Astrocyte of the spinal cord (primary cell): ENCODE measurements at places on chromosomes 16 and 17.

DNA sequence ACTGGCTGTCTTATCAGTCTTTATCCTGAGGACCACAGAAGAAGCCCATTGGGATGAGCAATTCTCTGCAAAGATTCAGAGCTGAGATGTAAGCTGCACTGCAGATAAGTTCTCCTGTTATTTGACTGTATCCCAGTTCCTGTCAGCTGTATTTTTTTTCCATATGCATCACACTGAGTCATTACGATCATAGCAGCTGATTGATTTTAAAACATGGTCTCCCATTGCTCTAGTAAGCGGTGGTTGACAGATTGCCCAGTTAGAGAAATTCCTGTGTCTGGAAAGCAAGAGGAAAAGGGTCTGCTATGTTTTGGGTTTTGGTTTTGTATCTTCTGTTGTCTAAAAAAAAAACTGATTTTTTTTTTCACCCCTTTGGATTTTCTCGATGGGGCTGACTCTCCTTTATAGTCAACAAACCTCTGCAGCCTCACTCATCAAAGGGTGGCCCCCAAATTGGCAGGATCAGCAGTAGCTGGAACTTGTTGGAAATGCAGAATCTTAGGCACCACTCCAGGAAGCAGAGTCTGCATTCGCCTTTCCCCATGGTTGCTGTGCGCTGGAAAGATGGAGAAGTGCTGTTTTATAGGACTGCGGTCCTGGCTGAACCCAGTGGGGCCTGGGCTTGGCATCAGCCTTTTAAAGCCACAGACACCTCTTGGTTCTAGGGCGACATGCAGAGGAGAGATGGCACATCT is 220.1 kb upstream of the MPHOSPH6 start:
- no peak for DNase-seq

- DNase-seq, result peak; percentile 97
These were observed 155.7 kb downstream of the SOCS1 start for GRCh38 chr16:11100239-11100750.

DNA sequence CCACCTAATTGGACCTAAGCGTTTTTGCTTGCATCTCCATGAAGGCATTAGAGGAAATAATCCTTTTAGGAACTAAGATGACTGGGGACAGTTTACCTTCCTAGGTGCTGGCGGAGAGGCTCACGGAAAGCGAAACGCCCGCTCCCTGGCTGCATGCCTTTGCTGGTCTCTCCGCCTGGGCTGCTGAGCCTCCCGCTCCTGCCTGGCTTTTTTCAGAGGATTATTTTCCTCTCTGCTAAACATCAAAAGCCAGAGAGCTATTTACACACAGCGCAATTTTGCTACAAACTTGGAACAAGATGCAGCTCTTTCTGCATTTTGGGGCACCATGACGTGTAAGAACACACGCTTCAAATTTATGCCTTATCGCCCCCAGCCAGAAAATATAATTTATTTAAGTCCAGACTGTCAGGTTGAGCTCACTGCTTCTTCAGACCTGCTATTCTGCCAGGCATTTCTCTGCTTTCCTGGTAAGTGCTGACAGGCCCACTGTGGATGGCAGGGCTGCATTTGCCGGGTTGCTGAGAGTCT is 124.4 kb downstream of the SPACA3 start:
- no peak for DNase-seq

DNA sequence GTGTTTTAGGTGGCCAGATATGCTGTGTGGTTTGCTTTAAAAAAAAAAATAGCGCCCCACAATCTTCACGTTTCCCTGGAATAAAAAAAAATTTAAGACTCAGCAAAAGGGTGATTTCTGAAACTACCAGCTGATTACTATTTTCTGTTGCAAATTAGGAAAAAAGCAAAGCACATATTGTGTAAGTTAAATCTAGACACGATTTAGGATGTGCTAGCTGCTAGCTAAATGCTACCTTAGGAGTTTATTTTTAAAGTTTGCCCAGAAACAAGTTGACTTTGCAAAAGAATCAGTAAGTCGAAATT is 944 bp upstream of the MARF1 start:
- DNase-seq, result peak; percentile 10

DNA sequence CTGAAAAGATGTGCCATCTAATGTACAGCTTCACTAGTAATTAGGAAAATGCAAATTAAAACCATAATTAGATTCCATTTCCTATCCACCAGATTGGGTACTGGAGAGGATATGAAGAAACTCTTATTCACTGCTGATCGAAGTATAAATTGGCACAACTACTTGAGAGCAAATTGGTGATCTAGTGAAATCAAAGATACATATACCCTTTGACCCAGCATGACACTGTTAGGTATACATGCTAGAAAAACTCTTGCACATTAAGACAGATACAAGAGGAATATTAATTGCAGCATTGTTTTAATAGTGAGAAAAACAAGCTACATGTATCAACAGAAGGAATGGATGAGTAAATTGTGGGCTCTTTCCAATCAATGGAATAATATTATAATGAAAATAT is 48.8 kb downstream of the BRIP1 start:
- no peak for DNase-seq

DNA sequence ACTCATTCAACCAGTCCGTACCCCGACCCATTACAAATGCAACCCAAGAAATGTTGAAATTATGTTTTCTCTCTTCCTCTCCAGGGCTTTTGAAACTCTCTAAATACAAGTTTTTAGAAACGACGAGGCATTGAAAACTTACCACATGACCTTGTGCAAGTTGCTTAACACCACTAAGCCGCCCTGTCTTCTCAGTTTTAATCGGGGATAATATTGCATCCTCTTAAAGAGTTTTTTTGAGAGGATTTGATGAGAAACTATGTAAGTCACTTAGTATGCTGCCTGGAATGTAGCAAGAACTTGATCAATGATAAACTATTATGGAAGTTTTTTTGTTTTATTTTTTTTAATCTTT is 149.0 kb upstream of the FAM20A start:
- DNase-seq, result no peak

- peak; percentile 22 for DNase-seq
These were observed 22.5 kb downstream of the DNAI2 start for GRCh38 chr17:74296548-74296936.

GRCh38 chr16:81752225-81752875 is 26.7 kb upstream of the PLCG2 start:
- DNase-seq, result no peak

- DNase-seq, result no peak
These were observed 387.1 kb downstream of the XYLT1 start for GRCh38 chr16:17083628-17084027.

GRCh38 chr16:27228621-27229501 is 25.5 kb downstream of the KDM8 start:
- DNase-seq, result no peak

DNA sequence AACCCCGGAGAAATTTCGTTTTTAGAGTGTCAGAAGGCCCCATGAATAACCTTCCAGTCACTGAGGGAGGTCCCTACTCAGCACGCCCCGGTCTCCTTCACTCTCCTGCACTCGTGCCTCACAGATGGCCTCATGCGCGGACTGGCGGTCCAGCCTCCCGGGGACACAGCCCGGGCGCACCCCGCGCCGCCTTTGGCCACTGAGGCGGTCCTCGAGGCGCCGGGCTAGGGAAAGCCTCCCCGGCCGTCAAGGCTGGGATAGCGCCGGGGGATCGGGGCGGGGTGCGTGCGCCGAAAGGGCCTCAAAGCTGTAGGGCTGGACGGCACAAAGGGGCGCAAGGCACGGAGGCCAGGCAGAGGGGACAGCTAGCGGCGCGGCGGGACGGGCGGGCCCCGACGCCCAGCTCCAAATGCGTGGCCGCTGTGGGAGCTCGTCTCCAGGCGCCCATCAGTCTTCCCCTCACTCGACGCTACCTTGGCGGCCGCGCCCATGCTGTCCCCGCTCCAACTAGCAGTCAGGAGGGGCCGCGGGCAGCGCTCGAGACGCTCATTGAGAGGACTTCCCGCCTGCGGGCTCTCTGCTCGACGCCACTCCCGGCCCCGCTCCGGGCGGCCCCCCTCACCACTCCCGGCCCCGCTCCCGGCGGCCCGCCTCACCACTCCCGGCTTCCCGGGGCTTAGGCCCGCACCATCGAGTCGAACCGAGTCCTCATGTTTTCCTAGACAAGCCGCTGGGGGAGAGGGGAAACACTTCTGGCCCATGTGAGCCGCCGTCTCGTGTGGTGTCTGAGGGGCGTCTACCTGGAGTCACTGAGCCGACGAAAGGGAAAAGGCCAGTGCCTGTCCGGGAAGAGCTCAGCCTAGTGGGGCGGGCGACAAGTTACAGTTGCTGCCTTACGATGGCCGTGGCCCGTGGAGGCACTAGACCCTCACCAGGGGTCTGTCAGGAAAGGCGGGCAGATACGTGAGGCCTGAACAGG is at the start of gene USP6:
USP6 (plus strand) TSS at position 360 of the 979 bp plus-strand sequence. CDS start 14,336 bp downstream, outside the sequence.
- no peak for DNase-seq

DNA sequence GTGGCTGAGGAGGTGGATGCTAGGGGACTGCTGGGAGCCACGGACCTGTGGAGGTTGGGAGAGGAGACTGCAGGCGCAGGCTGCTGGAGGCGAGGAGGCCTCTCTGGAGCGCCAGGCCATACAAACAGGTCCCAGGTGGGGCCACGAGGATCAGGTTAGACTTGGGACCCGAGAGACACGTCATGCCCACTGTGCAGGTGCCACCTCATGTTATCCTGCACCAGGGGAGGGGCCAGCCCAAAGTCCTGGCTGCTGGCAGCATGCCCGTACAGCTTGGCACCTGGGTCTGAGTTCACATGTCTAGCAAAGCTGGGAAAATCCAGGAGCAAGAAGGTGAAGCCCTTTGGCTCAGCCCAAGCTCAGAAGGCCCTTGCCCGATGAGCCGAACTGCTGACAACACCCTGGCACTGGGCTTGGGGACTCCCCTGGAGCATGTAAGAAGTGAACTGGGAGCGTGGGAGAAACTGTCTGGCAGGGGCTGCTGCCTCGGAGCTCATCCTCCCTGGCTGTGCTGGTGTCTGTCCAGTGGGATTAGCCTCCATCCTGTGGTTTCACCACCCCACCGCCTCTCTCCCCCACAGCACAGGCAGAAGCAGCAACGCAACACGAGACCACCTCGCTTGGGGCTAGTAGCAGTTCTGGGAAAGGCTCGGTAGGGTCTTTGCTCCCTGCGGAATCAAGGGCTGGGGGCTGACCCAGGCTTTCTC is 5.3 kb downstream of the ARHGDIA start:
- DNase-seq, result no peak

DNA sequence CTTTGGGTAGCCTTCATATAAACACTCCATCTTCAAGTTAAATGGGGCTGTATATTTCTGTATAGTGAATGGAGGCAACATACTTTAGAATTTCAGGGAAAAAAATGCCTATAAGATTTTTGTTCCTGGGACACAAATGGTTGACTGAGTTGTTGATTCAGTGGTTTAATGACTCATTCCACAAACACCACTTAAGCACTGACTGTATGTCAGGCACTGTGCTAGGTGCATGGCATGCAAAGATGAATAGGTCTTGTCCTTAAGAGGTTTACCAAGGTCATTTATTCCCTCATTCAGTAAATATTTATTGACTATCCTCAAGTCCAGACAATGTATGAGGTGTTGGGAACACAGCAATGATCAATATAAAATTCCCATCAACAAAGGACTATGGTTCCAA is 417.1 kb downstream of the CA10 start:
- no peak for DNase-seq

DNA sequence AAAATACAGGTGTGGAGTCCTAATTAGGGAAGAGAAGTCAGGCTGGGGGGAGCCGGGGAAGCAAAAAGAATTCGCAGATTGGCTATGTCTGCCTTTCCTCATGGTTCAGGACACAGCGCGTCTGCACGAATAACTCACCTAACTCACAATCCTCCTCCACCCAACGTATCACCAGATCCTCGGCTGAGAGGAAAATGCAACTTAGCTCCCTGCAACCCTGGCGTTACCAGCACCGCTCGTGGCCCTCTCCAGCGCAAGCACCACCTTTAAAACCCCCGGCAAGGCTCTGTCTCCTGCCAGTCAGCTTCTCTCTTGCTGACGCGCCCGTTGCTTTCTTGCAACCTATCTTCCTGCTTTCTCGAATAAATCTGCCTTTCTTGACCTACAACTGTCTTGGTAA is 49.8 kb upstream of the METRNL start:
- no peak for DNase-seq

GRCh38 chr17:32335687-32336086 is 6.3 kb downstream of the C17orf75 start:
- DNase-seq, result peak; percentile 70

DNA sequence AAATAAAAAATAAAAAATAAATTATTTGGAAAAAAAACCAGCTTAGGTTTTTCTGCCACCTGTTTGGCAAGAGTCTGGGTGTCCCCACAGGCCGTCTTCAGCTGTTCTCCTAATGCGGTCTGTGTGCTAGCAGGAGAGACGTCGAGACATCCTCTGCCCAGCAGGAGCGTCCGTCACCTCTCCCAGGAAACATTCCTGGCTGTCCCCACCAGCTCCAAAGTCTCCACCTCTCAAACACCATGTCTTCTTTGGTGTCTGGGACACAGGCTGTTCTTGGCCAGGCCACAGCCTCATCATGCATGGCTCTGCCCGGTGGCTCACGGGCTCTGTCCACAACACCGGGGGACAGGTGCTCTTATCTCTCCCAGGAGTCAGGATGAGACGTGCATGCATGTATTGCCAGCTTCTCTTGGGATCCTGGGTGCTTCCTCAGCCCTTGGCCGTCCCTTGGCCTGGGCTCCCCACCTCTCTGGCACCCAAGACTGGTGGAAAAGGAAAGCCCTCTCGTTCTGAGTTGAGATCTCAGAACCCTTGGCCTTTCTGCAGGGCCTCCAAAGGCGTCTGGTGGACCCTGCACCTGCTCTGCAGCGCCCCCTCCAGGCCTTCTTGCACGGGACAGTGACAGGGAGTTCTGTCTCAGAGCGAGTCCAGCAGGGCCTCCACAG is 84.9 kb upstream of the CBX4 start:
- no peak for DNase-seq

DNA sequence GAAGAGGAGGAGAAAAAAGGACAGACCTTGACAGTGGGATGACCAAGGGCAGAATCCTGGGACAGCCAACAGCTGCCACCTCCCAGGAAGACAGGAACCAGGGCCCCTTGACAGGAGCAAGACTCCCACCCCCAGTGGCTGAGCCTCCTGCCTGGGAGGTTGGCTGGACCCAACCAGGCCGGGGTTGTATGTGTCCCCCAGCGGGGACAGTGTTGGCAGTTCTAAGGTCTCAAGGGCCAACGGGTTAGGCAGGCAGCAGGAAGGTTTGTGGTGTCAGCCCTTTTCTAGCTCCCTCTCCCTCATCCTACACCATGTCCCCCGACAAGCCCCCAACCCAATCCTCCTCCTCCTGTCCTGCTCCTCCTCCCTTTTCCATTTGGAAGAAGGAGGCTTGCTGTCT is 126.2 kb downstream of the MRM1 start:
- no peak for DNase-seq

DNA sequence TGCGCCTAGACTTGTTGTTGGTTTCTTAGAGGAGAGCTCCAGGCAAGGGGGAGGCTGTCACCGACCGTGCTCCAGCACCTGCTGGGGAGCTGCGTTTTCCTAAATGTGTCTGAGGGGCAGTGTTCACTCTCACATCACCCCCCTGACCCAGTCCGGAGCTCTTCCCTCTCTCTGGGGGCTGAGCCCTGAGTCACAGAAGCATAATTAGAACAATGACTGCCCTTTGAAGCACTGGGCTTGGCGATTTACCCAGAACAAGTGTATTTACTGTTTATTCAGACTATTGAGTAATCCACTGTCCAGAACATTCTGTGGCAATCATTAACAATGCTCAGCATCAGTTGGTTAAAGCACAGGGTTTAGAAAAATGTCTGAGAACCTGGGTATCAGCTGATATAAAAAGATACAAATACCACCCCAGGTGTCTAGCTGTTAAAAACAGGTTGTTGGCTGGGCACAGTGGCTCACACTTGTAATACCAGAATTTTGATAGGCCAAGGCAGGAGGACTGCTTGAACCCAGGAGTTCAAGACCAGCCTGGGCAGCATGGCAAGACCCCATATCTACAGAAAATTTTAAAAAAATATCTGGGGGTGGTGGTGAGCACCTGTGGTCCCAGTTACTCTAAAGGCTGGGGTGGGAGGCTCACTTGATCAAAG is 8.1 kb downstream of the CES4A start:
- peak; percentile 76 for DNase-seq
